ENCODE measurements at places on chromosomes 2 and 18. TPM values are rescaled to one million over a fixed set of nuclear protein-coding genes. Genes with fewer than 3 reads are reported as not detected.

GRCh38 chr2:38733300-38733971 lies 17.7 kb downstream of the SRSF7 start:
- no peak for DNase-seq

DNA sequence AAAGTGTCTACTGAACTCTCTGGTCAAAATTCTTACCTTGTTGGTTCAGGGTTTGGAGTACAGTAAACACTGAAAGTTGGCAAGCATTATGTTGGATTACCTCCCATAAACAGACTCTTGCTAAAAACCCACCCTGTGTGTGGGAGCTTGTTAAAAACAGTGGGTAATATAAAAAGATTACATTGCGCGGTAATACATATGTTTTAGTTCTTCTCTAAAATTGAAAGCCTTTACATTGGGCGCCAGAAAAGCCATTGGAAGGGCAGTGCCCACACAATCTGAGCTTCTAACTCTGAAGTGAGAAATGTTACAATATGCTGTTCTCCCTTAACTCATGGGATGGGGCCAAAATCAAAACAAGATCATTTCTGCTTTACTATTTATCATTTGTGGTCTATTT lies 510.7 kb downstream of the CNTNAP5 start:
- no peak for DNase-seq

DNA sequence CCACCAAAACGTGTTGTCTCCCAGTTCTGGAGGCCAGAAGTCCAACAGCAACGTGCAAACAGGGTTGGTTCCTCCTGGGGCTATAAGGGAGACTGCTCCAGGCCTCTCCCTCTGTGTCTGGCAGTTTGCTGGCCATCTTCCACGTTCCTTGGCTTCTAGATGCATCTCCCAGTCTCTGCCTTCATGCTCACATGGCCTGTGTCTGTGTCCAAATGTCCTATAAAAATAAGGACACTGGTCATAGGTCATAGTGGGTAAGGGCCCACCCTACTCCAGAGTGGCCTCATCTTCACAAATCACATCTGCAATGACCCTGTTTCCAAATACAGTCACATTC lies 69.4 kb upstream of the TAF1B start:
- no peak for DNase-seq

GRCh38 chr2:65431421-65432226 lies 775 bp downstream of the SPRED2 start:
- no peak for DNase-seq

- no peak for DNase-seq
Observed at GRCh38 chr18:50312296-50313030, 25.0 kb upstream of the CXXC1 start.

GRCh38 chr18:50468807-50469206 lies 91.1 kb upstream of the MAPK4 start:
- DNase-seq: no peak

COLEC11 gene
- not detected for total RNA-seq

EVX2 gene
- not detected for total RNA-seq

DSC1 gene
- total RNA-seq: not detected

All from A172 (cell line).